ENCODE measurements at places on chromosomes 4 and X.

DNA sequence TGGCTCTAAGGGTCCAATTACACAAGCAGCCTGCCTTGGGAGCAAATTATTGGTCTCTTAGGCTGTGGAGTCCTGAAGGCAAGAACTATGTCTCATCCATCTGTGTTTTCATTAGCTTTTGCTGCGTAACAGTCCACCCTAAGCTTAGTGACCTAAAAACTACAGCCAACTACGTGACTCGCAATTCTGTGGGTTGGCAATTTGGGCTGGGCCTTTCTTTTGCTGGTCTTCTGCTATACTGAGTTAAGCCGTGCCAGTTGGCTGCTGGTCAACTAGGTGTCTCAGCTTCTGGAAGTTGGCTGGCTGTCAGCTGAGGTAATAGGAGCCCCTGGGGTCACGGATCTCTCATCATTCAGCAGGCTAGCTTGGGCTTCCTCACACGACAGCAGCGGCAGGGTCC, 205.6 kb upstream of the S100G start:
- no peak for DNase-seq

DNA sequence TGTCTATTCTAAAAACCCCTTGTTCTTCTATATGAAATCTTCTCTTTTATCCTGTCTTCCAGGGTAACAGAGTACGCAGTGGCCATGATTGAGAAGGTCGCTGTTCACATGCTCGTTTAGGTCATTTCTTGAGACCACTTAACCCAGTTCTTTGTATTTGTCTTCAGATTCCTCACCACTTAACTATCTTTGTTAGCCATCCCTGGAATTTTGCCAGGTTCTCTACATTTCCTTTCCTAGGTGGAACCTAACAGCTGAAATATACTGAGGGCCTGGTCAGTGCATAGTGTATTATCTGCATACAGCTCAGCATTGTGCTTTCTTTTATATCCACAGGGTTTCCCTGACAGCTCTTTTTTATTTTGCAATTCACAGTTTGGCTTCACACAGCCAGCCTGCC, 148.9 kb upstream of the GALNT7 start:
- no peak for DNase-seq

- no peak for DNase-seq
Measured at GRCh38 chrX:2647627-2648026, 43.5 kb upstream of the CD99 start.

DNA sequence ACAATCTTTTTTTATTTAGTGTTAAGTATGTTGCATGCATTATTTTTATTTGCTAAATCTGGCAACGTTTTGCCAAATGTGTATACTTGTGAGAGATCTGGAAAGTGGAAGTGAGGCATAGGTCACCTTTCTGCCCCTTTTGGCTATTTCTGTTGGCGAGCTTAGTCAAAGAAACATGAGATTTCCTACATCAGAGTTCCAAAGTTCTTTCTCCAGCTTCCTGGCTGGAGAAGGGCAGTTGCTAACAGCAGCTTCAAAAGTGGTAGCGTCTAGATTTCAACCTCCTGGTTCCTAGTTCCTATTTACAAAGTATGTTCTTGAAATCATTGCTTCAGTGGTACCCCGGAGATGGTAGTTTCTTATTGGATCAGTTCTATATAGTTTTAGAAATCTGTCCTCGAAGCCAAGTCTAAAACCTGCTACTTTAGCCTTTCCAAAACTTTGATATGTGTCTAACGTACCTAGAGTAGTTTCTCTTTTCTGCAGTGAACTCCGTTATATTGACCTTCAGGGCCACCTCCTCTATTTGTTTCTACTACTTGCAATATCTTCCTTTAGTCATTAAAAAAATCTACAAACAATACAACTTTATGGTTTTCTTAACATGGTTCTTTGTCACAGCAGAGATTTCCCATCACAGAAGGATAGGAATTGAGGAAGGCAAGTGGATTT, 455.8 kb upstream of the FTHL17 start:
- DNase-seq = no peak

DNA sequence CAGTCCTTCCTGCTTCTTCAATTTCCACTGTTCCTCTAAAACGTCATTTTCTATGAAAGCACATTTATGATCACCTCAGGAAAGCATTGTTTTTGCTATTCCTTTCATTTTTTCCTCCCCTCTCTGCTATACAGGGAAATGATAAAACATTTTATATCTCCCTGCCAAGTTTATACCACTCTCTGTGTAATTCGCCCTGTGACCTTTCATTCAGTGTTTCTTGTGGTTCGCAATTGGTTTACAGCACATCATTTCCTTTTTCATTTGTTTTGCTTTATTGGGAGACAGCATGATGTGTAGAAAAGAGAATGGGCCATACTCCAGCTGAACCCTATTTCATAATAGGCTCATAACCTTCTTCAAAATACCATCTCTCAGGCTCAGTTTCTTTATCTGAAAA, 99.9 kb upstream of the RAPGEF2 start:
- no peak for DNase-seq

DNA sequence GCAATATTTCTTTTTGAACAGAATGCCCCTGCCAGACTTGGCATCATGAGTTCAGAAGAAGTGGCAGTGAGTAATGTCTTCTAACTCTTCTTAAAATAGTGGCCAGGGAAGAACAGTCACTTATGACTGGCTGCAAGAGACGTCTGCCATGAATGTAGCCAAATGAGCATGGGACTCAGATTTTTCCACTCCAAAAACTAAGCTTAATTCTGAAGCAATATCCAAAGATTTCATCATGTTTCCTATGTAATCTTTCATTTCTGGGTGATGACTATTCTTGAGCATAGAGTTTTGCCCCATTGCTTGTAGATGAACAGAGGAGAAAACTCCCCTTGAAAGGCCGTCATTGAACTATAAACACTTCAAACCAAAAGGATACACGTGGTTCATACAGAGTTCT, 11.8 kb downstream of the AMBN start:
- no peak for DNase-seq

- no peak for DNase-seq
Measured at GRCh38 chr4:181830404-181831035, 412.7 kb upstream of the TENM3 start.

- no peak for DNase-seq
Measured at GRCh38 chrX:49910344-49910743, 12.1 kb upstream of the CLCN5 start.

DNA sequence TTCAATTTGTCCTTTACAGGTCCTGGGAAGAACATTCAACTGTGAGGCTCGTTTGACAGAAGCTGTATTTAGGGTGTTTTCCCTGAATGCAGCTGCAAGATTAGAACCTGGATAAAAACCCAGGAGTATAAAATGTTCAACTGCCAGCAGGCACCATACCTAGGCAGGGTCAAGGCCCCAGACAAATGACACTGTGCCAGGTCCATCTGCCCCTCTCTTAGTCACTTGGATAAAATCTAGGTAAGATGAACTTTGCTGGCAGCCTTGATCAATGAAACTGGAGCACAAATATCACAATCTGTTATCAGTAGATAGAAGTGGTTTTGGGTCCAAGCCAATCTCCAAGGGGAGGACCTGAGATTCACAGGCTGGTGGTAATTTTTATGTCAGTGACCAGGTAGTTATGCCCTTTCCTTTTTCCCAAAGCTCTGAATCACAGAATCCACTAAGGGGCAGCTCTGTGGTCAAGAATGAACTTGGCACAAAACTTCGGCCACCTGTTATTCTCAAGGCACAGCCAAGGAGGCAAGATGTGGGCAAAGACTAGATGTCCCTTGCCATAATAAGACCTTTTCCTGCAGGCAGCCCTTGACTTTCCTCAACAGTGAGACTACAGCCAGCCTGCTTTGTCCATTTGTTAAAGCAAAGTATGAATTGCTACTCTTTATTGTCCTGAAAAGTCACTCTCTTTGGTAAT, 501.0 kb downstream of the PPARGC1A start:
- no peak for DNase-seq

- no peak for DNase-seq
Measured at GRCh38 chr4:3035674-3036073, 38.7 kb downstream of the HTT-AS start.

GRCh38 chr4:84852081-84852480, 114.4 kb downstream of the WDFY3 start:
- DNase-seq = no peak

GRCh38 chr4:3489451-3489962, 26.4 kb downstream of the DOK7 start:
- no peak for DNase-seq
